ENCODE measurements at places on chromosomes 16 and 17.

- DNase-seq: no peak
Measured at GRCh38 chr17:57296231-57296630, 39.9 kb downstream of the MSI2 start.

GRCh38 chr17:50125420-50125997 is 4.5 kb downstream of the SAMD14 start:
- DNase-seq: no peak

DNA sequence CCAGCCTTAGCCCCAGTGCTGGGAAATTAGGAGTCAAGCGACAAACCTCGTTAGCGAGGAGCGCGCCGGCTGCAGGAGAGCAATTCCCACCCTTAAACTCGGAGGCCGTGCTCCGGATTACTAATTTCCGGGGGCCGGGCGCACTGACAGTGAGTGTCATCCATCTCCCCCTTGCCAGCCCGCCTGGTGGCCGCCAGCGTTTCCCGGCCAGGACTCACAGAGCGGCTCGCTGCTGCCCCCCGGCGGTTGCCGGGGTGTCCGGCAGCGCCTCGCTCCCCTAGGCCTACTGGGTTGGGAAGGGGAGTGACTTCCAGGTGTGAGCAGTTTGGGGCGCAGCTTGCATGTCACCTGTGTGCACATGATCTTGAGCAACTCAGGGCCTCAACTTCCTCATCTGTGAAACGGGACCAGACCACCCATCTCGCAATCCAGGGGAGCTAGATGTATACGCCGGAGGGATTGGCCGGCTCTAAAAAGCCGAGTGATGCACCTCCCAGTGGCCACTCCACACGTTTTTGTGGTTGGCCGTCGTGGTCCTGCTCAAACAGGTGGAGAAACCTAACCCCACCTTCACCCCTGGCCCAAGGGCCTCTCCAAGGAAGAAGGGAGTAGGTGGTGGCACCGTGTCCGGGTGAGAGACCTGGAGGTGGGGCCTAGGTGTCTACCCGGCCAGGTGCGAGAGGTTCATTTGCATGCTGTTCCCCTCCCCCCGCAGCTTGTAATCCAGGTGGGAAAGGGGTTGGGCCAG is 2.5 kb upstream of the GSE1 start:
- DNase-seq: peak; percentile 91

GRCh38 chr17:35239823-35240222 is 3.0 kb upstream of the SLFN5 start:
- no peak for DNase-seq

- no peak for DNase-seq
Measured at GRCh38 chr17:8706431-8706830, 38.2 kb downstream of the CCDC42 start.

DNA sequence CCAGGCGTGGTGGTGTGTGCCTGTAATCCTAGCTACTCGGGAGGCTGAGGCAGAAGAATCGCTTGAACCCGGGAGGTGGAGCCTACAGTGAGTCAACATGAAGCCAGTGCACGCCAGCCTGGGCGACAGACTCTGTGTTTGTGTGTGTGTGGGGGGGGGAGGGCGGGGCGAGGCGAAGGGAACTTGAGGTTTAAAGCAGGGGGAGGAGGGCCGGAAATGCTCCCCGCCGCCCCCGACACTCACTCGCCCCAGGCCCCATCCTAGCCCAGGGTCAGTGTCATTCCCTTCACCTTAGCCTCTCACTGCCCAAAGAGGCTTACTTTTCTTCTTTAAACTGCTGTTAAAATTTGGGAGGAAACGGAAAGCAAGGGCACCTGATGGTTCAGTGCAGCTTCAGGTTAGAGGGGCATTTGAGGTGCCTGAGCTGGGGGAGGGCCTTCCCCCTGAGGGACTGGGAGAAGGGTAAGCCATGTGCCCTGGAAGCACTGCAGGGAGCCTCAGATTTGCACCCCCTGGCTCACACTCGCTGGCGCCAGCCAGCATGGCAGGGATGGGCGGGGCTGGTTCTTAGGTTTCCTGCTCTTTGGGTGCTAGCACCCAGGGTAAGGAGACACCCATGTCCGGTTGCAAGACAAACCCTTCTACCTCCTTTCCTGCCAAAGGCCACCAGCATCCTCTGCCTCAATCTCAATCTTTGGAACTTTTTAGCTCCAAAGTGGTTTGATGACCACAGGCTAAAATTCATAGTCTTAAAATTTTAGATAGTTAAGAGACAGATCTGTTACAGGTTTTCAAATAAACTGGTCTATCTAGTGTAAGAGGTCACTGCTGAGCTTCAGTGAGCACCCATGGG is 2.2 kb upstream of the LIMD2 start:
- DNase-seq: peak; percentile 15

GRCh38 chr16:88459366-88460073 is 6.4 kb downstream of the ZFPM1 start:
- no peak for DNase-seq

- no peak for DNase-seq
Measured at GRCh38 chr16:85180827-85181738, 68.8 kb upstream of the CIBAR2 start.

DNA sequence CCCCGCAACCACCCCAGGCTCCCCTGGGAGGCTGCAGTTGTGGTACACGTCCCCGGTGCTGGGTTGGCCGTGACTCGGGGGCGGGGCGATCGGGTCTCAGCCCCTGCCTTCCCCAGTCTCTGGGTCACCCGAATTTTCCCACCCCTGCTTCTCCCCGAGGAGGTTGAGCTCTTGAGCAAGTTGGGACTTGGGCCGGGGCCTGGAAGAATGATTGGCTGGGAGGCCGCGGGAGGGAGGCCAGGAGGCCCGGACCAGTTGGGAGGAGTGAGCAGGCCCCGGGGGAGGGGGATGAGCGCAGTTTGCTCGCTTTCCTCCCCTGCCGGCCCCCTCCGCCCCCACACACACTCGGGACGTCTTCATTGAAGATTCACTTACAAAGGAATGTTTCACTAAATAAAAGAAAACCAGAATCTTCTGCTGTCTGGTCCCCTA is 4.5 kb upstream of the HEXIM1 start:
- DNase-seq: peak; percentile 68

DNA sequence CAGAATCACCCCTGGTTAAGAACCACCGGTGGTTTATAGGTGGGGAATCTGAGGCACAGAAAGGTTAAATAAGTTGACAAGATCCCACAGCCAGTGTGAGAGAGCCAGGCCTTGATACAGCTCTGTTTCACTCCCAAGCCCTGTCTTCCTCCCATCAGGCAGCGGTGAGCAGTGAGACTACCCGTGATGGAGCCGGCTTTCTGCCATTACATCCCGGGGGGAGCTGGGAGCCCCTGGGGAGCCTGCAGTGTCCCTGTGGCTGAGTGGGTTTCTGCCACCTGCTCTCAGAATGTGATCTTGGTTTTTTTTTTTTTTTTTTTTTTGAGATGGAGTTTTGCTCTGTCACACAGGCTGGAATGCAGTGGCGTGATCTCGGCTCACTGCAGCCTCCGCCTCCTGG is 66.4 kb downstream of the ABCC1 start:
- no peak for DNase-seq

GRCh38 chr17:78497115-78497540 is 80.1 kb downstream of the DNAH17 start:
- peak; percentile 83 for DNase-seq

GRCh38 chr16:22624800-22625533 is 114.3 kb downstream of the NPIPB5 start:
- DNase-seq: no peak

- no peak for DNase-seq
Measured at GRCh38 chr17:49528966-49529365, 33.9 kb downstream of the NGFR start.

GRCh38 chr17:42678951-42679491 is 2.2 kb upstream of the PLEKHH3 start:
- peak; percentile 33 for DNase-seq

GRCh38 chr16:48433850-48434530 is 48.8 kb upstream of the SIAH1 start:
- no peak for DNase-seq

- DNase-seq: no peak
Measured at GRCh38 chr17:31226373-31226772, 70.7 kb downstream of the OMG start.

DNA sequence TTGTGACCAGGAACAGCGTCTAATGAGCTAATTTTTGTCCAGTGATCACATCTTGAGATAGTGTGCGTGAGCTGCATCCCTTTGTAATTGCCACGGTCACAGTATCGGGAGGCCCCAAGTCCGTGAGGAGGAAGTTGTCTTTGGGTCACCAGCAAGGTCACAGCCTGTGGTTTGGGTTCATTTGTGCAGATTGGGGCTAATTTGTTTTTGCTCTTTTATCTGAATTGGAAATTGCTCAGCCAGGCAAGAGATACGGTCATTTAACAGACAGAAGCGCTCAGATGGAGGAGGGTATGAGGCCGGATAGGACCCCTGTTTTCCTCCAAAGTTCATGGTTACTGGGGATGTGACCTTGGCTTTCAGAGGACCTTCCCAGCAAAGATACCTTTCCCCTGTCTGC is 174.1 kb downstream of the SNX29 start:
- DNase-seq: no peak

DNA sequence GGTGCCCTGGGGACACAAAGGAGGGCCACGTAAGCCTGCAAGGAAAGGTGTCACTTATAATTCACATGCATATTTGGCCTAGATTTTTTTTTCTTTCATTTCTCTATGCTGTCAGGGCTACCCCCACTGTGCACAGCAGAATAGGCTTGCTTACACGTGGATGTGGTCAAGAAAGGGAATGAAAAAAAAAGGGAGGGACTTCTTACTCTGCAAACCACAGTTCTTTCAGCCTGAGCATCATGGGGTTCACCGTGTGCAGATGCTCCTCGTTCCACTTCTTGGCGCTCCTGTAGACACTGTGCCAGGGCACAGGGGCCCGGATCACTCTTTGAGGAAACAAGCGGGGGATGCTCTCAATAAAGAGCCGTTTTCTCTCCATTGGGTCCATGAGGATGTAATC is 16.6 kb downstream of the DNAH3 start:
- no peak for DNase-seq

- no peak for DNase-seq
Measured at GRCh38 chr16:783404-784161, 4.6 kb downstream of the RPUSD1 start.

- no peak for DNase-seq
Measured at GRCh38 chr16:84486551-84487235, 17.8 kb downstream of the MEAK7 start.

GRCh38 chr17:76992891-76993290 is 124.7 kb downstream of the MGAT5B start:
- DNase-seq: no peak

DNA sequence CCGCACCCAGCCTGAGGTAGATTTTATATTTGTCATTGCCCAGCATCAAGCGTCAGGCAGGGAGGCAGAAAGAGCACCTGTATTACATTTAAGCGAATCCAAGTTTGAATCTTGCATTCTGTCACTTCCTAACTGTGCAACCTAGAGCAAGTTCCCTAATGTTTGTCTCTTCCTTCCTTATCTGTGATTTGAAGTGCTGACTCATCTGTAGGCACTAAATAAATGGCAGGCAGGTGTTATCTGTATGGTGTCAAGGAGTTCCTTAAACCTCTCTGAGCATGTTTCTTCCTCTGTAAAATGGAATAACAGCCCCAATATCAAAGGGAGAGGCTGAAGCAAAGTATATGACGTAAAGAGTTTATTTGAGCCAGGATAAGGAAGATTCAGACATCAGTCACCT is 24.3 kb downstream of the GP2 start:
- DNase-seq: no peak

- no peak for DNase-seq
Measured at GRCh38 chr17:51258756-51259563, 889 bp downstream of the MBTD1 start.

DNA sequence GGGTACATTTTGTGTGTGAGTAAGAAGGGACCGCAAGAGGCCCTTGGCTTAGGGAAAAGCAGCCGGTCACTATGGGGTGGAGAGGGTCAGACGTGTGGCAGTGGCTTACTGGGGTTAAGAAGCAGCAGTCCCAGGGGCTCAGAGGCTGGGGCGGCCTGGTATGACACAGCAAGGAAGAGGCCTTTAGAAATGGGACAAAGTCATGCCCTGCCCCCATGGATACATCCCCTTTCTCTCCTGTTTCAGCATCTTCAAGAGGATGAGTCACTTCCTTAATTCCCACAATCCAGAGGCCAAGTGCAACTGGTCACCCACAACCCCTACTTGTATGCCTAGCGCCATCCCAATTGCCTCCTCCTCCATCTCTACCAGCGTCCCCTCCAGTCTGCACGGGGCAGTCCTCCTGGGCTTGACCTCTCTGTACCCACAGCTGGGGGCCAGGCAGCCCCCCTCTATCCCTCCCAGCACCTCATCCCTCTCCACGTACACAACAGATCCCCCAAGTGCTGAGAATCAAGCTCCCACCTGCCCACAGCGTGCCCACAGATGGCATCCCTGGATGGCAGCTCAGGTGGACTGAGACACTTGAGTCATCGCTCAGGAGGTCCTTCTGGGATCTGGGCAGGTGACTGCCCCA is 6.9 kb upstream of the EFTUD2 start:
- DNase-seq: no peak

DNA sequence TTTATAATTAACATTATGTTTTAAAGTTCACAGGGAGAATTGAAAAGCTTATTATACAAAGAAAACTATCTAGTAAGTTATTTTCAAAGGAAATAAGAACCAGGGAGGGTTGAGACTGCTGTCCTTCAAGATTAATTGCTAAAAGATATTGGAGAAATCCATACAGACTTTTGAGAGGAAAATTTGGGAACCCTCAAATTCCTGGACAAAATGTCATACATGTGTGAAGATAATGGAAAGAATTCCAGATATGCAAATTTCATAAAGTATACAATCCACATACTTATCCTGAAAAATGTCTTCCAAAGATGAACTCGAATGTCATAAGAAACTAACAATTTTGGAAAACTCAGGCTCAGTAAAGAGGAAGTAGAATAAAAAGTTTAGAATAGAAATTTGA is 213.8 kb downstream of the HS3ST3A1 start:
- no peak for DNase-seq

DNA sequence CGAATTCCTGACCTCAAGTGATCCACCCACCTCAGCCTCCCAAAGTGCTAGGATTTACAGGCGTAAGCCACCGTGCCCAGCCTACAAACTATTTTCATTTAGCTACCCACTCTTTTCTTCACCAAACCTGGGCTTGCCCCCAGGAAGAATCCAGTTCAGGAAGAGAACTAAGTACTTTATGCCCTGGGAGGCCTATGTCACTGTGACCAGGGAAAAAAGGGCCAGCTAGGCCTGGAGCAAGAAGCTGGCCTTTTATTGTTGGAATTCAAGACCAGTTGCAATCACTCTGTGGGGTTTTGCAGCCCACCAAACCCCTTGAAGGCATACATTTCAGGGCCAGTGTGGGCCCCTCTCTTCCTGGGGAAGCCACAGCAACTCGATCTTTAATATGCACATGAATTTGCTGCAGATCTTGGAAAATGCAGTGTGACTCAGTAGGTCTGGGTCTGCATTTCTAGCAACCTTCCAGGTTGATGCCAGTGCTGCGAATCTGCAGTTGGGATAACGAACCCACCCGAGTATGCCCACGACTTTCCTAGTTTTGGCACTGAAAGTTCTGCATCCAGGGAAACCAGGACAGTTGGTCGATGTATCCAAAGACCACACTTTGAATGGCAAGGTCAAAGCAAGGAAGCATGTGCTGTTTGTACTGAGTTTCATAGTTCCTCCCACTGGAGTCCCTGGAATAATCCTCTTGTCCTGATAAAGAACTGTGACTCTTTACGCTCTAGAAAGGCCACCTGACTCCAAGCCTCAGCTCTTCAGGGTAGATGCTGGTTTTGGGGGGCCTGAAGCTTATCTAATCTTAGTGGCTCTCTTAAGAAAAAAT is 7.2 kb upstream of the MRPS23 start:
- DNase-seq: no peak
